NCI-H345 (cell line): ENCODE measurements at places on chromosomes 5 and 9.

DNA sequence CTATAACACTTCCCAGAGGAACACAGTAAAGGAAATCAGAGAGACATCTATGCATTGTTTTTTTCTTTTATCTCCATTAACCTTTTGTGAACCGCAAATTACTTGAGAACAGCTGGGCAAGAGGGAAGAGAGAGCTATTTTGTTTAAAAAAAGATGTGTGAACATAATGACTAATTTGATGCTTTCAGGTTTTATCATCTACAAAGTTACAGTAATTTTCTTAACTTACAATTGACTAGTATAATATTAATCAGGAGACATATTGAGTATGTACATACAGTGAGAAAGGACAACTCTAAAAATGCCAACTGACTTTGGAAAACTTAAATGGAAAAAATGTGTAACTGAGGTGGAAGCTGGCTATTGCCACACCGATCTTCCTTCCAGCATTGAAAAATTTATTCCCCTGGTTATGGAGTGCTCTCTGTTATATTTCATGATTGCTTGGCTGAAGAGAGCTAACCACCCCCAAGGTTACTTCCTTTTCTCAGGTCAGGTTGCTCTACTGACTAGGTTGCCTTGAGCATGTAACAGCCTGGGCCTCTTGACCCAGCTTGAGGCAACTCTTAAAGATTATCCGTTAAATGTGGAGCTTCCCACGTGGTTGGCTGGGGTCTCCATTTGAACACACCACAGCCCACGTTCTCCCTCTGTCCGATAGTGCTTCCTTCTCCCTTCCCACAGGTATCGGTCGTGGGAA, 62.6 kb upstream of the C6 start:
- no peak for DNase-seq

DNA sequence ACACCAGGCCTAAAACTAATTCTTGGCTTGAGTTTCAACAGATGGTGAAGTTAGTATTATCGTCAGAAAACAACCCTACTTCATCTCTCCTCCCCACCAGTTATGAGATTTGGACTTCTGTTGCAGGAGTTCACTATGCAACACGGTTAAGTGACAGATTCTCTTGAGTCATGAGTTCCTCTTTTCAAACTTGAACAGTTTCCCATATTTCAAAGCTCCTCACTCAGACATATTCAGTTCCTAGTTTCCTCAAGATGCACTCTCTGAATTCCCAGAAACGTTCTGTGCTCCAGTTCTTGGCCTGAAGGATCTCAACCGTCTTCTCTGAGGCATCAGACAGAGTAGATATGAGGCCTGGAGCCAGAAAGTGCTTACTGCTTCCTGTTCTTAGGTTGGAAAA, 7.3 kb upstream of the PTGER4 start:
- DNase-seq: no peak

DNA sequence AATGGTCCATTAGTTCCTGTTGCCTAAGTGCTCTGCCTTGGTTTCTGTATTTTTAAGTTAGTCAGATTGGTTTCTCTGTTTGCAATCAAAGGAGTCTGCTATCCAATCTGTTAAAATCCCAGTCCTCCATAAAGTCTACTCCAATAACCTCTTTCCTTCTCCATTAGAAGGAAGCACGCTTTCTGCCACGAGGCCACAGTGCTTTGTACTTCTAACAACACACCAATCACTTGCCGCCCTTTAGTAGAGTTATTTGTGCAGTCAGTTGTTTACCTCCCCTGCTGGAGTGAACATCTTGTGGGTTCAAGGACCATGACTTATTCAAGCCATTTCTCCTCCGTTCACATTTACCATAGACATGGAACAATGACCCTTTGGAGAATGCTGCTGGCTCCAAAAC, 69.0 kb downstream of the GLRA1 start:
- DNase-seq: peak; percentile 31

DNA sequence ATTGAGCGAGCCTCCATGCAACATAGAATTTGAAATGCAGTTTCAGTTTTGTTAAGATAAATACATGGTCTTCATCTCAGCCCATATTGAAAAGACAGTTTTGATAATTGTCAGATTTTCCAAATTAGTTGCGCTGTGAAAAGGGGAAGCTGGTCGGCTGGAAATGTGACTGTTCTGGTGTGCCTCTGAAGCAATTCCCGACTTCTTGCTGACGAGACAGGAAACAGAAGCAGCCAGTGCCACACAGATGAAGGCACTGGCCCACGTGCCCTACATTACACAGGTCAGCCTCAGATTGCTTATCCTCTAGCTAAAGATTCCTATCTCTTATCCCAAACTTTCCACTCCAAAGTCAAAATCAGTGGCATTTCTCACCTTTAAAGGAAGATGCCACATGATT, 214.1 kb upstream of the TLE4 start:
- no peak for DNase-seq

DNA sequence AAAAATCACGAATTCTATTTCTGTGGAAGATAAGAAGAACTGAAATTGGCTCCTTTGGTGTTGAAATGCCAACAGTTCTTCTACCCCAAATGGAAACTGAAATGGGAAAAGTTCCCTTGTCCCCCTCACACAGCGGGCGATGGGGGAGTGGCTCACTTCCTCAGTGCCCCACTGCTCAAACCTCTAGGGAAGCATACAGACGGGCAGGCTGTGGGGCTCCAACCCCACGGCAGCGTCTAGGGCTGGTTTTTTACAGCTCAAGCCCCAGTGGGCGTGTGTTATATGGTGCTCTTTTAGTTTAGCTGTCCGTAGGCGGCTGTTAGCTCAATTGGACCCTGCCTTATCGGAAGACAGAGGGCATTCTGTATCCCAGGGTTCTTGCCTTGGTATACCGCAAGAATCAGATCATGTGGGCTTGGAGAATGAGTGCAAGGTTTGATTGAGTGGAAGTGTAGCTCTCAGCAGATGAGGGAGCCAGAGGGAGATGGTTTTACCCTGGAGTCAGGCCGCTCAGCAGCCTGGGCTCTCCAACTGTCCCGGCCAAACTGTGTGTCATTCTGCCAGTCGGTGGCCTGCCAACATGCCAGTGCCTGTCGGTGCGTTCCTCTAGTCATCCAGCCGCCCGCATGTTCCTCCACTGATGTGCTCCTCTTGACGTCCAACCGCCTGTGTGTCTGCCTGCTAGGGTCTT, 166.3 kb upstream of the ZNF608 start:
- DNase-seq: no peak
